ENCODE measurements at places on chromosomes 2 and 18. TPM values are rescaled to one million over a fixed set of nuclear protein-coding genes. Genes with fewer than 3 reads are reported as not detected.

- DNase-seq = no peak
- no peak overlapping the region for H3K4me3 ChIP-seq
- no peaks in the 10 kb centered on the region for H3K27me3 ChIP-seq
Observed at GRCh38 chr2:8923183-8923582, 80.3 kb downstream of the MBOAT2 start.

DNA sequence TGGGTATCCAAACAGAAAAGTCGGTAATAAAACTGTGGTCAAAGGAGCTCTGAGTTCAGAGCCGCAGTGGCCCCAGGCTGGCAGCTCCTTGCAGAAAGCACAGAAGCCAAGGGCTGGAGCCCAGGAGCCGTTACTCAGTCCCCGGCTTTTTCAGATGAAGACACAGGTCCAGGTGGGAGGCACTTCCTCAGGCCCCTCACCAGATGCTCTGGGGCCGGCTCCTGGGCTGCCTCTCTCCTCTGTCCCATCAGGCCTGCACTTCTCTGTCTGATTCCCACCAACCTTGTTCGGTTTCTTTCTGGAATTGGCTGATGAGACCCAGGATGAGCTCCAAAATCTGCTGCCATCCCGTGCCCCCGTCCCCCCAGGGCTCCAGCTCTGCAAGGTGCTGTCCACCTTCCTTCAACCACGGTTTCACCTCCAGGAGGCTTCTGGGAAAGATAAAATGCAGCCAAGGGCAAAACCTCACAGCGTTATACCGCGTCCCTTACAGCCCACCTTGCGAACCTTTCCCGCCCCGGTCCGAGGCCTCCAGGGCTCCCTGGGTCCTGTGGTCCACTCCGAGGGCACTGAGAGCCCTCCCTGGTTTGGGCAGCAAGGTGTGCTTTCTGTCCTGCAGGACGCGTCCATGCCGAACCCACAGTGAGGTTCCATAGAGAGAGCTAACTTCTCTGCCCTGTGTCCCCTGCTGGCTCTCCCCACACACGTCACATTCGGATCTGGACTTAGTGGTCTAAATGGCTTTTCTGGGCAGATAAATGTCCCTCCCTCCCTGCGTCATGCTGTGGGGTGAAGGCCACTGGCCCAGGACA is 102.9 kb downstream of the TPO start:
- no peaks in the 10 kb centered on the region for H3K27me3 ChIP-seq
- H3K36me3 ChIP-seq = no peaks in the 10 kb centered on the region
- H3K4me1 ChIP-seq = no peaks in the 10 kb centered on the region

The RAPGEF4 gene
- total RNA-seq = 4.4 TPM

DNA sequence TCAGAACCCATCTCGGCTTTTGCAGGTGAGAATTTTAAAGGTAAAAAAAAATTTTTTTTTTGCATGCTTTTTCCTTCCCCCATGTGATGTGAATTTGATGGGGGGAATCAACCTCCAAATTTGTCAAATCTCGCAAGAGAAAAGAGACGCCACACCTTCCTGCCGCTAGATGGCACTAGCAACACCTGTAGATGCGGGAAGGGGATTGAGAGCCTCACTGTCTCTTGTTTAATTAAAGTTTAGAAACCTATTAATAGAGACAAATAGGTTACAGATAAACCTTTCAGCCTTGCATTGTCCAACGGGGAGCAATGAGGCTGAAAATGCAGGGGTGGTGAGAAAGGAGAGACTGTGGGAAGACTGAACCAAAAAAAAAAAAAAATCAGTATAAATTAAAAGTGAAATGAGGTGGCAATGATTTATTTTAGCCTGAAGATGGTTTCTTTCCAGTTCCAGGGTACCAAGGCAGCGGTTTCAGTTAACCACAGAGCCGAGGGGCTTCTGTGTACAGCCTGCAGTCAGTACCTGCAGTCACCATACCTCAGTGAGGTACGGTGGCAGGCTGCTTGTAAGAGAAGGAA is 84.6 kb downstream of the NRP2 start:
- no peak for DNase-seq
- H3K4me3 ChIP-seq = no peak overlapping the region
- peaks cover 52% of the 10 kb centered on the region for H3K4me1 ChIP-seq
- peaks cover 10% of the 10 kb centered on the region for H3K27me3 ChIP-seq

DNA sequence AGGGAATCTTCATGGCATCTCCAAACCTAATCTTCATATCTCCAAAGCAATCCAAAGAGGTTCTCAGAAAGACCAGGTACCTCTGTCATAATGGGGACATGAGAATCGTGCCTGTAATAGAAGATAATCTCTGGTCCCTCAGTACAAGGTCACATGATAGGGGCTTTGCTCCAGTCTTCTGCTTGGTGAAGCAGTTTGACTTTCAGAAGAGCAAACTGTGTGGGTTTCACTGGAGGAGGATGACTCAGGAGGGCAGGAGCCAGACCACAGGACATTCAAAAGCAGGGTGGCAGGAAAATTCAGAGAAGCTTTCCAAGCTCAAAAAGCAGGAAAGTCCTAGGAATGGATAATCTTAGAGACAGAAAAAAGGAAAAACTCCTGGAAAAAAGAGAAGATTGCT is 10.6 kb upstream of the PAX3 start:
- H3K36me3 ChIP-seq = peaks cover 4% of the 10 kb centered on the region
- no peak overlapping the region for H3K27ac ChIP-seq
- H3K4me1 ChIP-seq = peaks cover 14% of the 10 kb centered on the region
- peaks cover 100% of the 10 kb centered on the region for H3K27me3 ChIP-seq

DNA sequence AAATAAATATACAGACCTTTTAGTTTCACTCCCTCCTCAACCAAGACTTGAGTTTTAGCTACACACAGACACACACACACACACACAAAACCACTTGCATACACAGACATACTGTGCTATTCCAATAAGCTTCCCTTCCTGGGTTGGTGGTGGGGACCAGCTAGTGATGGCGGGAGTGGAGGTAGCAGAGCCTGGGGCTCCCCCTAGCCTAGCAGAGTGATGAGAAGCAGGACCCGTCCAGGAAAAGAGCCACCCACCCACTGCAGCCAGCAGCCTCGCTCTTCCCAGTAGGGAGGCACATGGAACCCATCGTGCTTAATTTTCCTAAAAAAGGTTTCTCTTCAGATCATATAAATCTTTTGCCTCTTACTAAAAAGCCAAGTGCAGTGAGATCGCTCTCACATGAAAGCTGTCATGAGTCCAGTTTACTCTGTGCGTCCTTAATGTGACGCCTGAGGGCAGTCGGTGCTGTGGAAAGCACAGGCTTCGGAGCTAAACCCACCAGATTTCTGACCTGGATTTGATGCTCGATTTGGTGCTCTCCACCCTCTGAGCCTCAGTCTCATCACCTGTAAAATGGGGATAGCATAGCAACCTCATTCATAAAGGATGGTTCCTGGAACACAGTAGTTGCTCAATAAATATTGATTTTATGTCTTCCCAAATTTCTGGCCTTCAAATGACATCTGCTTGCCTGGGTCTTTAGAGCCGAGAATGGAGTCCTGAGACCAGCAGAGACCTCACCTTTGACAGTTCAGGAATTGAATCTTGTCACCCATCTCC is 60.1 kb upstream of the YWHAQ start:
- no peak overlapping the region for H3K4me3 ChIP-seq
- no peaks in the 10 kb centered on the region for H3K36me3 ChIP-seq
- H3K4me1 ChIP-seq = peaks cover 13% of the 10 kb centered on the region
- no peak overlapping the region for H3K27ac ChIP-seq
- DNase-seq = no peak

The GTF2A1L gene
- total RNA-seq = not detected
